Metanephros (tissue), 2 donors: ENCODE measurements at places on chromosomes 4 and X. TPM values are rescaled to one million over a fixed set of nuclear protein-coding genes. Genes with fewer than 3 reads are reported as not detected.

Gene SLC10A7
- 15.4 TPM for total RNA-seq

Gene PABPC5
- 5.2 TPM for total RNA-seq

Gene TRIM60
- total RNA-seq: not detected

Gene GPR34
- total RNA-seq: 7.2 TPM

Gene PPEF2
- not detected for total RNA-seq

Gene GAGE12E
- not detected for total RNA-seq
